ENCODE measurements at places on chromosomes 7 and 10.

DNA sequence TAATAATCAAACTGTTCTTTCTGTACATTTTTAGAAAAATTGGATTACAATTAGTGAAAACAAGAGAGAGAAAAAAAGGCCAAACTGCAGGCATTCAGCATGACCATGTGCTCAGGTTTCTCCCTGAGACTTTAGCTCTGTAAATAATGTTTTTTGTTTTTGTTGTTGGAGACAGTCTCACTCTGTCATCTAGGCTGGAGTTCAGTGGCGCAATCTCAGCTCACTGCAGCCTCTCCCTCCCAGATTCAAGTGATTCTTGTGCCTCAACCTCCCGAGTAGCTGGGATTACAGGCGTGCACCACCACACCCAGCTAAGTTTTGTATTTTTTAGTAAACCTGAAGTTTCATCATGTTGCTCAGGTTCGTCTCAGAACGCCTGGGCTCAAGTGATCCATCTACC, 23.0 kb downstream of the BZW2 start:
- no peak for DNase-seq

- DNase-seq: no peak
Observed at GRCh38 chr10:50610368-50610767, 13.4 kb downstream of the SGMS1 start.

- DNase-seq: no peak
Observed at GRCh38 chr10:28434063-28434462, 98.9 kb upstream of the WAC start.

DNA sequence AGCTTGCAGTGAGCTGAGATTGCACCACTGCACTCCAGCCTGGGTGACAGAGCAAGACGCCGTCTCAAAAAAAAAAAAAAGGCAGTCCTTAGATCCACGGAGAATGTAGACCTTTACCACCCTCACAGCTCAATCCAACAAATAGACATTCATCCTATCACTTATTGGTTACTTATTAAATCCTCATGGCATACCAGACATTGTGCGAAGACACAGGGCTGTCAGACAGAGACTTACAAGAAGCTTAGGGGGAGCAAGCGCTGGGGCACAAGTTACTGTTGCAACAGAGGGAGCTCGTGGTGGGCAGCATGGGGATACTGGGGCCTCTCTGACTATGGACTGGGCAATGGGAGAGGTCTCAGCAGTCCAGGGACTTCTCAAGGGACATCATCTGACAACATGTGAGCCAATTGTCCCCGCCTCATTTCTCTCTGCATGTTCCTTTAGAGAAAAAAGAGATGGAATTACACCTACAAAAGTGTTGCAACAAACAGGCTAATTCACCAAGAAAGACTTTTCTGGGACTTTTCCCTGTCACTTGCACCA, 82.8 kb upstream of the TNS3 start:
- DNase-seq: no peak

DNA sequence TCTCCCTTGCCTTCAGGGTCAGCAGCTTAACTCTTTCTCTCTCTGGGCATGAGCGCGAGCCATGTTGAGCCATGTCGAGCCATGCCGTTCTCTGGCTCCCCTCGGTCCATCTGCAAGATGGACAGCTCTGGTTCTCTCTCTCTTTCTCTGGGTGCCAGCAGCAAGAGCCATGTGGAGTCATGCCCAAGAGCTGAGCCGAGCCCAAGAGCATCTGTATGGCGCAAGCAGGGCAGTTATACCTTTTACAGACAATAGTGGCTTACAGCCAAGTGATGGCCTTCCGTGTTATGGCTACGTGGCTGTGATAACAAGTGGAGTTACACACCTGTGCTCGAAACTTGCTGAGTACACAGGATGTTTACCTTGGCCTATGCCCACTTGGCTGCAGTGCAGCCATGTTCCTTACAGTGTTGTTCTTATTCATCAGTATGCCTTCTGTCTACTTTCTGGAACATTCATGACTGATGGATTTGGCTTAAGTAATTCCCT, 327.7 kb downstream of the GLRX3 start:
- DNase-seq: no peak

DNA sequence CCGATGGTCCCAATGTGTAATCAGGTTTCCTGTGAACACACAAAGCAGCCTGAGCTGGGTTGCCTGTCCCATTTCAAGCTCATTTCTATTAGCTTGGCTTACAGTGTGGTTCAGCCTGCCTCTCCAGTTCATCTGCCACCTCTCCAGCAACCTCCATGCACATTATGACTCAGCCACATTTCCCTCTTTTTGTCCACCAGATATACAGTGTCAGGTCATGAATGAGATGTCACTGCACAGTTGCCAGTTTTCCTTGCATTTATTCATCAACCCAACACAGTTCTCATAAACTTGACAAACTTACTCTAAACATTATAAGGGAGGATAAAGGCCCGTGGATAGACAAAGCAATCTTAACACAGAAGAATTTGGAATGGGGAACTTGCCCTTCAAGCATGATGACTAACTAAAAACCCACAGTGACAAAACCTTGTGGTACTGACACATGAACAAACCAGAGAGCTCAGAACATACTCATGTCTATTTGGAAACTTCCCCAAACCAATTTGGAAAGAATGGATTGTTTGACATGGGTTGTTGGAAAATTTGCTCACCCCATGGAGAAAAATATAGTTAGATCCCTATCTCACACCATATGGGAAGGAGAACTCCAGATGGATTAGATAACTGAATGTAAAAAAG, 2.5 kb upstream of the CFAP58 start:
- peak; percentile 57 for DNase-seq

DNA sequence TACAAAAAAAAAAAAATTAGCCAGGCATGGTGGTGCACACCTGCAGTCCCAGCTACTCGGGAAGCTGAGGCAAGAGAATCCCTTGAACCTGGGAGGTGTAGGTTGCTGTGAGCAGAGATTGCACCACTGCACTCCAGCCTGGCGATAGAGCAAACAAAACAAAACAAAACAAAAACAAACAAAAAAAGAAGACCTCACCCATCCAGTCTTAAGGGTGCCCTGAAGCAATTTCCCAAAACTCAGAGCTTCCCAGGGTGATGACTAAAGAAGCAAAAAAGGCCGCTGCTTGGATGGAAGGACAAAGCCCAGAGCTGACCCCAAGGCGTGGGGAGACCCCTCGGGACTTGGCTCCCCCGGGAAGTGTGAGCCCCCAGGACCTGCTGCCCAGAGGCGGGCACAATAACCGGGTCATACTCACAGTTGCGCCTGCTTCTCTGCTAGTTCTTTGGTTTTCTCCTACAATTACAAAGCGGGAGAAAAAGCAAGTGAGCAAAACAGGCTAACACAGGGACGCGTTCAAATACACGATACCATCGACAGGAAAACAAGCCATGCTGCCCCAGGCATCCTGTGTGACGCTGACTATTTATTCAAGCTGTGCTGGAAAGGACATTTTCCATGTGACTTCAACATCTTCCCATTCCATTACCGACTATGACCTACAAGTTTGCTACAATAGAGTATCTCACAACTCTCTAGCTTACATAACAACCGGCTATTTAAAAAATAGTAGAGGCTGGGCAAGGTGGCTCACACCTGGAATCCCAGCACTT, 29.9 kb downstream of the PAPOLB start:
- DNase-seq: no peak

- no peak for DNase-seq
Observed at GRCh38 chr10:46232084-46232483, 54.7 kb upstream of the ANTXRL start.

GRCh38 chr10:114294549-114294948, 55.5 kb downstream of the VWA2 start:
- no peak for DNase-seq

- DNase-seq: peak; percentile 58
Observed at GRCh38 chr10:77301305-77301730, 336.3 kb downstream of the KCNMA1 start.

DNA sequence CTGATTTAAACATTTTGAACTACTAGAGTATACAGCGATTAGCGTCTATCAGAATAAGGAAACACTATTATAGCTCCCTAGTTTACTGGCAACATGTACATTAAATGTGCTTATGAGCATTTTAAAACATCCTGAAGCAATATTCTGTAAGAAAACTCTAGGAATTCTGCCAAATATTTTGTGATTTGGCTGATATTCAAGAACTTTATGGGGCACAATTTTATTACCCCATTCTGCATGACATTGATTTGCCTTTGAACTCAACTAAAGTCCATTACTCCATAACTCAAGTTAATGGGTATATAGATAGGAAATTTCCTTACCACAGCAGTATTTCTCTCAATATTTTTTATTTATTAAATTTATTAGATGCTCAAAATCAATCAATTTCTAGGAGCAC, 369.9 kb upstream of the KCND2 start:
- DNase-seq: no peak

DNA sequence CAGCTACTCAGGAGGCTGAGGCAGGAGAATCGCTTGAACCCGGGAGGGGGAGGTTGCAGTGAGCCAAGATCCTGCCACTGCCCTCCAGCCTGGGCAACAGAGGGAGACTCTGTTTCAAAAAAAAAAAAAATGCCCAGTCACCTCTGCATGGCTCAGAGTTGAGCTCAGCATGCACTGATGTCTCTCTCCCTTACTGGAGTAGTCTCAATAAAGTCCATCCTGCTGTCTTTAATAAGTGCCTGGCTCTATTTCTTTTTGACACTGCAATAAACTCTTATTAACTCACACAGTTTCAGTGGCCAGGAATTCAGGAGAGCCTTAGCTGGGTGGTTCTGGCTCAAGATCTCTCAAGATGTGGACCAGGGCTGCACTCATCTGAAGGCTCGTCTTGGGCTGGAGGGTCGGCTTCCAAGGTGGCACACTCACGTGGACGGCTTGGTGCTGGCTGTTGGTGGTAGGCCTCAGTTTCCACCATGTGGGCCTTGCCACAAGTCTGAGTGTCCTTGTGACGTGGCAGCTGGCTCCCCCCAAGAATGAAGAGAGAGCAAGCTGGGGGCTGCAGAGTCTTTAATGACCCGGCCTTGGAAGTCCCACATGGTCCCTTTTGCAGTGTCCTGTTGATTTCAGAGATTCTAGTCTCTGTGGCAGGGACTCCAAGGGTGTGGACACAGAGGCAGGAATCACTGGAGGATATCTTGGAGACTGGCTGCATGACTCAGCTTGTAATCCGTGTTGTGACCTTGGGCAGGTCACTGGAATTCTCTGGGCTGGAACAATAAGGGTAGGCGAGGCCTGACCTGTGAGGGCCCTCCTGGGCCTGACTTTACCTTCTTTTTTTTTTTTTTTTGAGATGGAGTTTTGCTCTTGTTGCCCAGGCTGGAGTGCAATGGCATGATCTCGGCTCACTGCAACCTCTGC, 85.9 kb upstream of the KMT2C start:
- DNase-seq: no peak

DNA sequence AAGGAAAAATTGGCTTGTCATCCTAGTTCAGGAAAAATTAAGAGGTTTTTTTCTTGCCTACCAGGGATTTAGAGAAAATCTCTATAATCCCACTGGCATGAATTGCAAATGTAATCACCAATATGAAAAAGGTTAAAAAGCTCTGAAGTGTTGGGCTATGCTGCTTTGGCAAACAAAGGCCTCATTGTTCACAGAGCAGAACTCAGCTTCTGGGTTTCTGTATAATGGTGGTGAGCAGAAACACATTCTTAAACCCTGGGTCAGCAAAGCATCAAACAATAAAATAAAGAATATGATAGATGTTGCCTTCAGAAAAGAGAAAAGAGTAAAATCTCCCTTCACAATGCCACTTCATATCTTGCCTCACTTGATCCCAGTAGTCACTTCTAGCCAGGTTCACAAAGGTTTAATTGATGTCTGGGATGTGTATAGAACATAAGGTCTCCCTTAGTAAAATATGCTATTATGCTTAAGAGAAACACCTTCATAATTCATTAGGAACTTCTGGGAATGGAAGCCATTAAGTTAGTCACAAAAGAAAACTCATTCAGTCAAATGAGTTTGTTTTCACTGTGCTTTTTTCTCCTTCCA, 1255.5 kb upstream of the PHF14 start:
- no peak for DNase-seq

DNA sequence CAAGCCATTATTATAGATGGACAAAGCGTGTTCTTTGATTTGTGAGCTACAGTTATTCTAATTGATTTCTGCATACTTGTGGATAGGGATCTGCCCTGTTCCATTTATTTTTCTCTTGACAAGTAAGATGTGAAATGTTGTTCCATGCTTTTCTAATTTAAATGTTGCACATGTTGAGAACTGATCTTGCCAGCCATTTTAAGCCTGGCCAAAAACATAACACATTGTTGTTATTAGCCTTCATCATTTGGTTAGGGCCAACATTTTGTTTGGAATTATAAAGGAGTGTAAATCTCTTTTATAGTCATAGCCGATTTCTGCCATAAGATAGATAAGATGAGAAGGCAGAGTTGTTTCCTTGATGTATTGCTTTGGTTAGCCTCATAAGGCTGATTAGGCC, 117.0 kb downstream of the WNT2 start:
- DNase-seq: no peak

DNA sequence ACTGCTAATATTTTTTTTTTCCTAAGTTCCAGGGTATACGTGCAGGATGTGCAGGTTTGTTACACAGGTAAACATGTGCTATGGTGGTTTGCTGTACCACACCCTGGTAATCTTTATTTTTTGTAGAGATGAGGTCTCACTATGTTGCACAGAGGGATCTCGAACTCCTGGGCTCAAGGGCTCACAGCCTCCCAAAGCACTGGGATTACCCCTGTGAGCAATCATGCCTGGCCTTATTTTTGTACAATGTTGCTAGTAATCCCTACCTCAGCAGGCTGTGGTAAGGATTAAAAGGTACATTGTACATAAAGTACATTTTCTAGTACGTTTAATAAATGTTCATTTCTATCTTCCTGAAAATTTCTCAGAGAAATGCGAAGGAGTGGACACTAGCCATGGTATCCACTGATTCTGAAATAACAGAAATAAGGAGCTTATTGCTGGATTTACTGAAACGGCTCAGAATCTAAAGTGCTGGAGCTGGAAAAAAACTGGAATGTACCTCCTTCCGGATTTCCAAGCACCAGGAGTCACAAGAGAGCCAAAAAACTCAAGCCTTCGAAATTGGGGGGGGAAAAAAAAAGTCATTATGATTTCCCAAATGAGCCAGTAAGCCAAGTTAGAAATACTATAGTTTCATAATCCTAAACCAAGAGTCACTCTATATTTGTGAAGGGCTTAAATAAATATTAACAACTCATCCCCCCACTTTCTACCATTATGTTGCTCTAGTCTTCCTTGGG, 69.6 kb downstream of the NT5C2 start:
- no peak for DNase-seq

DNA sequence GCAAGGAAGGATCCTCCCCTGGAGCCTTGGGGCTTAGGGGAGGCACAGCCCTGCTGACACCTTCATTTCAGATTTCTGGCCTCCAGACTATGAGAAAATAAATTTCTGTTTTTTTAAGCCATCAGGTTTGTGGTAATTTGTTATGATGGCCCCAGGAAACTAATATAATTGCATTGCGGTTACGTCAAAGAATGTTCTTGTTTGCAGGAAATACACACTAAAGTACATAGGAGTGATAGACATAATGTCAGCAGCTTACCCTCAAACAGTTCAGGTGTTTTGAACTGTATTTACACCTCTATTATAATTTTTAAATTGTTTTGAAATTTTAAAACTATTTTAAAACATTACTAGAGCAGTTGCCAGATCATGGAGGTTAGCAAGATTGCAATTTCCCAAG, 12.6 kb upstream of the FHIP2A start:
- no peak for DNase-seq

GRCh38 chr10:89830624-89831023, 129.2 kb downstream of the KIF20B start:
- no peak for DNase-seq

All from GM03348 (cell line).